ENCODE measurements at places on chromosomes 6 and 20.
A peak's percentile ranks its signal among the peaks of the same experiment; 100 is the strongest.

DNA sequence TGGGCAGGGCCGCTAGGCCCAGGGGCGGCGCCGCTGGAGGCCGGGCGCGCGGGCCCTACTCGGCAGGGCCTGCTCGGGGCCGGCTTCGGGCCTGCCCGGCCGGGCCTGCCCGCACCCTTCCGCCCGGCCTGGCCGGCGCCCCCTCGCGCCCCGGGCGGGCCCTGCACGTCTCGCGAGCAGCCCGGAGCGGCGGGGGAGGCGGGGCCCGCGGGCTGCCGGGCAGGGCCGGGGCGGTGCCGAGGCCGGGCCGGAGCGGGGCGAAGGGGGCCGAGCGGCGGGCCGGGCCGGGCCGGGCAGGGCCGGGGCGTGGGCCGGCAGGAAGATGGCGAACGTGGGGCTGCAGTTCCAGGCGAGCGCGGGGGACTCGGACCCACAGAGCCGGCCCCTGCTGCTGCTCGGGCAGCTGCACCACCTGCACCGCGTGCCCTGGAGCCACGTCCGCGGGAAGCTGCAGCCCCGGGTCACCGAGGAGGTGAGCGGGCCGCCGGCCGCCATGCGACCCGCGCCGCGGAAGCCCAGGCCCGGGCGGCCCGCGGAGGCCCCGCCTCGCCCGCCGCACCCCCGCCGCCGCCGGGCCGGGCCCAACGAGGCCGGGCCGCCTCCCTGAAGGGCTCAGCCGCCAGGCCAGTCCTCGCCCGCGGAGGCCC lies at the start of gene NPEPL1:
Gene NPEPL1, plus strand, starts transcription at position 222 of the 647 bp plus-strand sequence. Its CDS starts 101 bp downstream, at position 323.
- DNase-seq = peak; percentile 79

GRCh38 chr20:54061101-54061881 lies 9.1 kb downstream of the BCAS1 start:
- peak; percentile 47 for DNase-seq

DNA sequence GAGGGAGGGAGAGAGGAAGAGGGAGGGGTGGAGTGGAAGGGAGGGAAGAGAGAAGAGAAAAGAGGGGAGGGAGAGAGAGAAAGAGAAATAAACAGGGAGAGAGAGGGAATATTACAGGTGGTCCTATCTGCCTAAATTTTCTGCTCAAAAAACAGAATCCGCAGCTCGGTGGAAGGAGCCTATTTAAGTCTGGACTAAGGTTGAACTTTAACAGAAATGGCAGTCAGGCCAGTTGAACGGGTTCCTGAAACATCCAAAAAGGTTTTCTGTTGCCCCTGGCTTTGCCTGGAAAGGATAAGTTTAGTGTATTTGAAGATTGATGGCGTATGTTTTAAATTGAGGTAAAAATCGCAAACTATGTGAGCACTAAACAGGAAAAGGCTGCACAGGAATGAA lies 2.2 kb downstream of the TFAP2B start:
- DNase-seq = no peak

- DNase-seq = no peak
These were observed 159.0 kb upstream of the RIPOR2 start for GRCh38 chr6:25094726-25095125.

GRCh38 chr20:17233626-17234025 lies 6.8 kb downstream of the PCSK2 start:
- DNase-seq = no peak

- no peak for DNase-seq
These were observed 108.8 kb upstream of the SYNCRIP start for GRCh38 chr6:85751374-85752055.

DNA sequence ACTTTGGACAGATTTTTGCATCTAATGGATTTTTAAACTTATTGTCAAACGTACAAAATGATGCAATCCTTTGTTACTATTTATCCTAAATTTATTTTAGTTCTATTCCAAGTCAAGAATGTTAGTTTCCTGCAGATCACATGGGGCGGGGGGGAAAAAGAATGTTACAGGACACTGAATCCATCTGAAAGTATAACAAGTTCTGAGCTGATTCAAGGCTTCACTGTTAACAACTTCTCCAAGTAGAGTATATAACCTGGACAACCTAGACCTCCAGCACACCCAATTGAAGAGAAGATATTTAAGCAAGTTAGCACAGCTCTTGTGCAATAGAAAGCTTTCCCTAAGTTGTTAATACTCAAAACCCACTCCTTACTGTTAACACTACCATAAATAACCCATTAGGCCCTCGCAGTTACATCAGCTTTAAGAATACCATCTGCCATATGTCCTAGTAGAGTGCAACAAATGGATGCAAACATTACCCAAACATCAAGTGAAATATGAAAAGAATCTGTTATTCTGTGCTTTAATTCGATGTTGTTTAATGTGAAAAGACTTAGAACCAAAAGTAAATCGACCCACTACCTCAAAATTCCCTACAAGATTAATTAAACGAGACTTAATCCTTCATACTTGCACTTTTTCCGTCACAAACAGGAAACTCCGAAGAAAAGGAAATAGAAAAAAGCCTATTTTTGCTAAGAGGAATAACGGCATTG lies 1.3 kb downstream of the SEC63 start:
- no peak for DNase-seq

- no peak for DNase-seq
These were observed 9.7 kb downstream of the BTN3A1 start for GRCh38 chr6:26411751-26412150.

GRCh38 chr6:10970731-10971130 lies 73.4 kb downstream of the ELOVL2 start:
- DNase-seq = no peak

DNA sequence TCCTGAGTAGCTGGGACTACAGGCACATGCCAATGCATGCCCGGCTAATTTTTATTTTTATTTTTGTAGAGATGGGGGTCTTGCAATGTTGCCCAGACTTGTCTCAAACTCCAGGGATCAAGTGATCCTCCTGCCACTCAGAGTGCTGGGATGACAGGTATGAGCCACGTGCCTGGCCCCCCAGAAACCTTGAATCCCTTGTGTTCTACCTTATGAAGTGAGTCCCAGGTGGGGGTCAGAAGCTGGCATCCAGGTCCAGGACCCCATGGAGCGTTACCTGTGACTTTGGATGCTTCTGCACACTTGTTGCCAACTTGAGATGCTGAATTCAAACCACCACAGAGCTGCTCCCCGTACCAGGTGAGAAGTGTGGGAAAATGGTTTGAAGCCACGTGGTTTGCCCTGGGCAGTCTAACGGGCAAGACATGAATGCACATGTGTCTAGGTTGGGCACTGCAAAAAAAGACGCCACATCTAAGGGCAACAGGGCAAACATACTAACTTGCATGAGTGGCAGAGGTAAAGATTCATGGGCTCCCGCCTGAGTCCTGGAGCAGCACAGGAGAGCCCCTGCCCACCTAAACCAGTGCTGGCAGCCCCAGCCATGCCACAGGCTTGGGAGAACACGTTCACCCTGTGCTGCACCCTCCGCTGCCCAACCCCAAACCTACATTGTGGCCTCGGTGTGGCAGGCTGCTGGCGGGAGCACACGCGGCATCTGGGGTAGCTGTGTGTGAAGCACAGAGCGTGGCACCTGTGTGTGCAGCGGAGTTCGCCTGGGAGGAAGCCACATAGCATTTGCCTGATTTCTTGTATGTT lies 101.2 kb downstream of the JPH2 start:
- DNase-seq = peak; percentile 77

Data from RWPE2 (cell line).